ENCODE measurements at places on chromosomes 3 and 15. TPM values are rescaled to one million over a fixed set of nuclear protein-coding genes. Genes with fewer than 3 reads are reported as not detected.

- H3K27me3 ChIP-seq = no peaks in the 10 kb centered on the region
- H3K4me1 ChIP-seq = no peaks in the 10 kb centered on the region
- H3K4me3 ChIP-seq = no peak overlapping the region
- H3K27ac ChIP-seq = no peak overlapping the region
- no peaks in the 10 kb centered on the region for H3K36me3 ChIP-seq
Measured at GRCh38 chr3:126309861-126310655, 47.1 kb downstream of the KLF15 start.

GRCh38 chr3:160368804-160369203 lies 30.2 kb downstream of the IFT80 start:
- H3K36me3 ChIP-seq = peaks cover 4% of the 10 kb centered on the region
- no peak overlapping the region for H3K27ac ChIP-seq
- no peak overlapping the region for H3K4me3 ChIP-seq
- no peaks in the 10 kb centered on the region for H3K27me3 ChIP-seq
- no peak for DNase-seq

DNA sequence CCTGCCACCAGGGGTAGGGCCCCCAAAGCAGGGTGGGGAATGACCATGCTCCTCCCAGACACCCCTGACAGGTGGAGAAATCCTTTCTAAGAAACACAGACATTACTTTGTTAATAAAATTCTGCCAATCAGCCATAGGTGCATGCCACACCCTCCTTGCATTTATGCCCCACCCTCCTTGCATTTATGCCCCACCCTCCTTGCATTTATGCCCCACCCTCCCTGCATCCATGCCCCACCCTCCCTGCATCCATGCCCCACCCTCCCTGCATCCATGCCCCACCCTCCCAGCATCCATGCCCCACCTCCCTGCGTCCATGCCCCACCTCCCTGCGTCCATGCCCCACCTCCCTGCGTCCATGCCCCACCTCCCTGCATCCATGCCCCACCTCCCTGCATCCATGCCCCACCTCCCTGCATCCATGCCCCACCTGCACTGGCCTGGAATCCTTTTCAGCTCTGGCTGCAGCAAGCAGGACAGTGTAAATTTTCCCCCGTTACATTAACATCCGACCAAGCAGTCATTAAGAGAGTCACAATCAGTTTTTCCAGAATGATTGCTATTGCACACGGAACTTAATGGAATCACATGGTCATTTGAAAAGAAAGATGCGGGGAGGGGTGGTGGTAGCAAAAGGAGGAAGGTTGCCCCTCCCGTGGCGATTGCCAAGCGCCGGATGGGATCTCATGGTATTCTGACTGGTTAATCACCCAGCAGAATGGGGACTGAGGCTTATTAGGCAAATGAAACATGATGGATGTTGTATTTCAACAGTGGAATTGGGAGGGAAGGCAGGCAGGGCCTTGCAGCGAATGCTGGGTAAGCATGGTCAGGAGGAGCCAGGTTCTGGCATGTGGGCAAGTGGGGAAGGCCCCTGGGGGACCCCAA lies 91.2 kb downstream of the TLE3 start:
- no peak overlapping the region for H3K4me3 ChIP-seq
- H3K27ac ChIP-seq = no peak overlapping the region
- no peaks in the 10 kb centered on the region for H3K27me3 ChIP-seq
- no peaks in the 10 kb centered on the region for H3K4me1 ChIP-seq

DNA sequence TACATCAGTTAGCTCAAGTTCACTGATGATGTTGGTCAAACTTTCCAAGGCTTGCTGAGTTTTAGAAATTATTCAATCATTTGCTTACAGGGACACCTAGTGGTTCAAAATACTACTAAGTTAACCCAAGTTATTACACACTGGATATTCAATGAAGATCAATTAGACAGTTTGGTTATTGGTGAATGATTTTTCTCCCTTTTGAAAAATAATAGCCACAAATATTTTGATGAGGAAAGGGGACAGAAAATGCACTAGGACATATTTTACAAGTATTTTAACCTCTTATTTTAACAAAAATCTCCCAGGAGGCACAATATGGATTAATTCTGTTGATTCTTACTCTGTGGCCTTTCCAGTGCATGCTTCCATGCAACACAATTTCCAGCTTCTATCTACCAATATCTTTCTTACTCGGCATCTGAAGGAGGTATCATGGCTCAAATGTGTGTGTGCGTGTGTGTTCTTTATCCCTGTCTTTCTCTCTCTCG lies 20.1 kb upstream of the GOLGA6L2 start:
- H3K4me3 ChIP-seq = no peak overlapping the region
- DNase-seq = no peak
- H3K27ac ChIP-seq = no peak overlapping the region
- no peaks in the 10 kb centered on the region for H3K27me3 ChIP-seq

DNA sequence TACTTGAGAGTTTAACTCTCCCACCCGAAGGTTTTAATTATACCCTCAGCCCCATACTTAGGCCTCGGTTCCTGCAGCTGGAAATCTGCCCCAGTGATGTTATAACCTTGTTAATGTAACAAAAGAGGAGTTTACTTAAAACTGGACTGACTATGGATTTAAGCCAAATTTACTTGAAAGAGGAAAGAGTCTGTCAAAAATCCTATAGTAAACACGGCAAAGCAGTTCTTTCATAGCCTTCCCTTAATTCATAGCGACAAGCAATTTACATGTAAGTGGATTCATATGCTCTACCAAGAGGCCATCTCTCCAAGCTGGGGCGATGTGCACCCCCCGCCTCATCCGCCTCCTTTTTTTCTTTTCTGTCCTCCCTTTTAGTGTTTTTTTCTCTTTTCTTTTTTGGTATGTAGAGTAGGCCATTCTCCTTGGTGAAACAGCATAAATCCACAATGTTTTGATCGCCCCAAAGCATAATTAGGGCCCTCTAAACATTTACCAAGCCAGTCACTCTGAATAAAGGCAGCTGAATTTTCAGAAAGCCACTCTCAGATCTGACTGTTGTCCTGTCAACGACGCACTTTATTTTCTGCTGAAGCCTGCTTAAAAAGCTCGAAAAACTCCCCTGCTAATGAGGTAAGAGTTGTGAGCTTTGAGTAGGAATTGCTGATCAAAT lies 373.1 kb upstream of the WNT5A start:
- H3K36me3 ChIP-seq = no peaks in the 10 kb centered on the region
- no peak overlapping the region for H3K4me3 ChIP-seq
- no peaks in the 10 kb centered on the region for H3K27me3 ChIP-seq
- H3K27ac ChIP-seq = no peak overlapping the region

- no peaks in the 10 kb centered on the region for H3K4me1 ChIP-seq
- no peak overlapping the region for H3K4me3 ChIP-seq
- no peak for DNase-seq
- H3K36me3 ChIP-seq = no peaks in the 10 kb centered on the region
Measured at GRCh38 chr3:77171026-77171425, 131.1 kb downstream of the ROBO2 start.

DNA sequence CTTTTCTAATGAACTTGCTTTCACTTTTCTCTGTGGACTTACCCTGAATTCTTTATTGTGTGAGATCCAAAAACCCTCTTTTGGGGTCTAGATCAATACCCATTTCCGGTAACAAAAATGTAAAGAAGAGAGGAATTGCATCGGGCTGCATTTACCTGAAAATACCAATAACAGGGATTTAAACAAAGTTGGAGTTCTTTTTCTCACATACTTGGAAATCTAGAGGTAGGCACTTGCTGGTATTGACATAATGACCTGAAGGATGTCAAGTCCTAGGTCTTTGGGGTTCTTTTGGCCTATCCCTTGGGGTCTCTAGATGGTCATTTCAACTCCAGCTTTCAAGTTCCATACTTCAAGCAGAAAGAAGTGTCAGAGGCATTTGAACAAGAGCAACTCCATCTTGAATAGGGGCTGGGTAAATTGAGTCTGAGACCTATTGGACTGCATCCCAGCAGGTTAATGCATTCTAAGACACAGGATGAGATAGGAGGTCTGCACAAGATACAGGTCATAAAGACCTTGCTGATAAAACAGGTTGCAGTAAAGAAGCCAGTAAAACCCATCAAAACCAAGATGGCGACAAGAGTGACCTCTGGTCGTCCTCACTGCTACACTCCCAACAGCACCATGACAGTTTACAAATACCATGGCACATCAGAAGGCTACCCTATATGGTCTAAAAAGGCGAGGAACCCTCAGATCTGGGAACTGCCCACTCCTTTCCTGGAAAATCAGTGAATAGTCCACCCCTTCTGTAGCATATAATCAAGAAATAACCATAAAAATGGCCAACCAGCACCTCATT lies 50.8 kb upstream of the ZNF280D start:
- H3K4me1 ChIP-seq = no peaks in the 10 kb centered on the region
- no peak overlapping the region for H3K27ac ChIP-seq
- DNase-seq = no peak
- H3K4me3 ChIP-seq = no peak overlapping the region

Gene FURIN
- 82.8 TPM for total RNA-seq

Measured in right atrium auricular region (tissue), 2 donors.